ENCODE measurements at places on chromosomes 5 and 9. TPM values are rescaled to one million over a fixed set of nuclear protein-coding genes. Genes with fewer than 3 reads are reported as not detected.

DNA sequence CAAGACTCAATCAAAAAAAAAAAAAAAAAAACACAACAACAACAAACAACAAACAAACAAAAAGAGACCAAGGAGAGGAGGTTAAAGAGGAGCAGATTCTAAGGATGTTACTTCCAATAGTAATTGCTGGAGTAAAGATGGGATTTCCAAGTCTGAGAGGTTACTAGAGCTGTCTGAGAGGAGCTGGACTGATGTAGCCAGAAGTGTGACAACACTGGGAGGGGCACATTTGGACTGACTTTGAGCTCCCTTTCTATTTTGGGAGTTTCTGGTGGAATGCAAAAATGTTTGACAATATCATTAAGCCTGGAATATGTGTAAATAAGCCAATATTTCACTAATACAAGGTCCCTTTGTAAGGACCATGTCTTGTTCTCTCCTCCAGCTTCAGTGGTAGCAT is 25.3 kb upstream of the PANK3 start:
- H3K4me1 ChIP-seq: no peaks in the 10 kb centered on the region
- H3K27ac ChIP-seq: no peak overlapping the region
- no peak for DNase-seq
- H3K36me3 ChIP-seq: no peaks in the 10 kb centered on the region
- H3K4me3 ChIP-seq: no peak overlapping the region

DNA sequence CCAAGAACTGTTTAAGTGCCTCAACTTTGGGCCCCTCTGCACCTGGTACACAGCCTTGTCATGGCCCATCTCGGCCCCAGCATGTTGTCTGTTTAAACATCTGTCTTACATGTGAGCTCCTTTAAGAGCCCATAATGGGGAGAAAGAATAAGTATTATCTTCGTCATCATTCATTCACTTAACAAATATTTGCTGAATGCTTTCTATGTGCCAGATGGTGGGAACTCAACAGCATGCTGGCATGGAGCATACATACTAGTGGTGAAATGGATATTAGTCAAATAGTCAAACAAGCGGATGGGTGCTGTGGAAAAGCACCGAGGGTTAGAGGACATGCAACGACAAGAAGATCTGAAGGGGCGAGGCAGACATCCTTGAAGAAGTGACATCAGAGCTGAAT is 54.5 kb downstream of the GABBR2 start:
- H3K36me3 ChIP-seq: no peaks in the 10 kb centered on the region
- no peak for DNase-seq
- peaks cover 12% of the 10 kb centered on the region for H3K27me3 ChIP-seq
- H3K27ac ChIP-seq: no peak overlapping the region

- no peaks in the 10 kb centered on the region for H3K27me3 ChIP-seq
- H3K27ac ChIP-seq: peak overlapping the region; percentile 98
- DNase-seq: no peak
- H3K4me3 ChIP-seq: peak overlapping the region; percentile 98
- peaks cover 16% of the 10 kb centered on the region for H3K36me3 ChIP-seq
Observed at GRCh38 chr5:96663608-96664007, 1.4 kb downstream of the CAST start.

DNA sequence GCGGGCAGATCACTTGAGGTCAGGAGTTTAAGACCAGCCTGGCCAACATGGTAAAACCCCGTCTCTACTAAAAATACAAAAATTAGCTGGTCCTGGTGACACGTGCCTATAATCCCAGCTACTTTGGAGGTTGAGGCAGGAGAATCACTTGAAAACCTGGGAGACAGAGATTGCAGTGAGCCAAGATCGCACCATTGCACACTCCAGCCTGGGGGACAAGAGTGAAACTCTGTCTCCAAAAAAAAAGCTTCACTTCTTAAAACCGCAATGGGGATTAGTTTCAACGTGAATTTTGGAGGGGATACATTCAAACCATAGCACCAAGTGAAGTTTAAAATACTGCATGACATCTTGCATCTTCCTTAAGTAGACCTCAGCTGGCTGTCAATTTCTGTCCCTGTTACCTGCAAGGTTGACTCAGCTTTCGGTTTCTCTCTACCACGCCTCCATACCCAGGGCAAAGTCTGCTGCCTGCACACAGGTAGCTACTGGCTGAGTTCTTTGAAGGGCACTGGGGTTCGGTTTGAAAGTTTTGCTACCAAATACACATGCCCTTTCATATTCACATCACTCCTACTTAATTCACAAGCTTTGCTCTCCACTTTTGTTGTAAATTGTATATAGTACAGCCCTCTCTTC is 69.3 kb downstream of the KIAA1958 start:
- no peaks in the 10 kb centered on the region for H3K4me1 ChIP-seq
- DNase-seq: no peak
- H3K27me3 ChIP-seq: no peaks in the 10 kb centered on the region
- H3K4me3 ChIP-seq: no peak overlapping the region

- H3K27me3 ChIP-seq: peaks cover 5% of the 10 kb centered on the region
- no peak for DNase-seq
- no peaks in the 10 kb centered on the region for H3K4me1 ChIP-seq
Observed at GRCh38 chr9:117886616-117887015, 182.4 kb downstream of the TLR4 start.

GRCh38 chr5:135221187-135221473 is 177.9 kb downstream of the MACROH2A1 start:
- no peak for DNase-seq
- H3K27ac ChIP-seq: no peak overlapping the region
- H3K27me3 ChIP-seq: peaks cover 21% of the 10 kb centered on the region
- no peaks in the 10 kb centered on the region for H3K4me1 ChIP-seq

- no peaks in the 10 kb centered on the region for H3K4me1 ChIP-seq
- no peak for DNase-seq
- no peak overlapping the region for H3K4me3 ChIP-seq
- H3K27ac ChIP-seq: no peak overlapping the region
- H3K36me3 ChIP-seq: no peaks in the 10 kb centered on the region
- no peaks in the 10 kb centered on the region for H3K27me3 ChIP-seq
Observed at GRCh38 chr9:16337322-16338029, 533.0 kb downstream of the BNC2 start.

DNA sequence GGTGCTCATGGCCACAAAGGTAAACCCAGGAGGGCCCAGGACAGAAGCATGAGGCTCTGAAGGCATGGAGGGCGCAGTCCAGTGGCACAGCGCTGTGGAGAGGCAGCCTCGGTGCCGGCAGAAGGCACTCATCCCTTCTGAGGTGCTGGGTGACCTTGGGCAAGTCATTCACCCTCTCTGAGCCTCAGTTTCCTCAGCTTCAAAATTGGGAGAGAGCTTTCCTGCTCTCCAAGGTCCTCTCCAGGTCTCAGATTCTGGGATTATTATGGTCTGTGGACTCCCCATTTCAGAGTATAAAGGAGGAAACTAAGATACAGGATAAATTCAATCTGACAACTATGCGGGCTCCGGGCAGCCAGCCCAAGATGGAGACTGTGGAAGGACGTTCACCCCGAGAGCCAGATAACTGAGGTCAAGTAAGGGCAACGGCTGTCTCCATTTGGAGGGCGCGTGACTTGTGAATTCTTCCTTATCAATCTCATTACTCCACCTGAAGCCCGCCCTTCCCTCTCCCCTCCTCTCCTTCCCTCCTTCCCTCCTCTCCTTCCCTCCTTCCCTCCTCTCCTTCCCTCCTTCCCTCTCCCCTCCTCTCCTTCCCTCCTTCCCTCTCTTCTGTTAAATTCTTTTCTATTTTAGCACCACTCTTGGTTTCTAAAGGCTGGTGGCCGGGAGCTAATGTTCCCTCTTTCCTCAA is 58.1 kb downstream of the LRSAM1 start:
- H3K4me1 ChIP-seq: no peaks in the 10 kb centered on the region
- no peak for DNase-seq
- no peak overlapping the region for H3K27ac ChIP-seq
- no peaks in the 10 kb centered on the region for H3K27me3 ChIP-seq
- H3K36me3 ChIP-seq: no peaks in the 10 kb centered on the region

GRCh38 chr5:157546456-157547100 is 29.0 kb downstream of the ADAM19 start:
- DNase-seq: no peak
- peak overlapping the region; percentile 83 for H3K27ac ChIP-seq
- peaks cover 99% of the 10 kb centered on the region for H3K4me1 ChIP-seq
- no peaks in the 10 kb centered on the region for H3K27me3 ChIP-seq
- peaks cover 72% of the 10 kb centered on the region for H3K36me3 ChIP-seq
- peak overlapping the region; percentile 11 for H3K4me3 ChIP-seq

DNA sequence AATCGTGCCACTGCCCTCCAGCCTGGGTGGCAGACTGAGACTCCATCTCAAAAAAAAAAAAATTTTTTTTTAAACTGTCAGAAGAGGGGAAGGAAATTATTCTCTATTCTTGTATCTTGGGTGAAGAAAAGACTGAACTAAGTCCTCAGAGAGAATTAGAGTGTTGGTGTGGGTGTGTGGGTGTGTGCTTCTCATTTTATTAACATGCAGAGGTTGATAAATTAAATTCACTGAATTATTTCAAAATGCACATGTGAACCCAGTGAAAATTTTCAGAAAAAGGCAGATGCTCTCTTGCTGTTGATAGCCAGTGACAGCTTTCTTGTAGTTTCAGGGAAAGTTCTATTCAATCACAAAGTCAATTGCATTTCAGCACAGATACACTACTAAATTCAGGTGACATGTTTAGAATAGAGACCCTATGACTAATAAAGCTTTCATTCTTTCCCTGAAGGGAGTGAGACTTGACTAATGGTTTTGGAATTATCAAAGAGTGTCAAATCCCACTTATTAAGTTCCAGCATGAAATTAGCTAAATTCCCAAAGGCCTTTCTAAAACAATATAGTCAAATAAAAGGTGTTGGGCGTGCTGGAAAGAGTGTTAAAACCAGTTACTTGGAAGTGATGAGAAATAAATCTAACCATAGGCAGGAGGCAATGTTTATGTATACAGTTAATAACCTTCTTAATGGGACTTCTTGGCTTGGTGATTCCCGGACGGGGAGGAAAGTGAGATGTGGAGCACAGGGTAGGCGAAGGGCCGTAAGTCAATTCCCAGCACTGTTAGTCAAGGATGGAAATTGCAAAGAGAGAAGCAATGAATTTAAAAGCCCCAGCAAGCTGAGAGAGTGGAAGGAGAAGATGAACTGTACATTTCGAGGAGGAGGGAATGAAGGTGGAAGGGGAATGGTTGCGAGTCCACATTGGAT is 103.2 kb upstream of the SPATA31D4 start:
- H3K27ac ChIP-seq: no peak overlapping the region
- no peak overlapping the region for H3K4me3 ChIP-seq
- DNase-seq: no peak
- H3K36me3 ChIP-seq: no peaks in the 10 kb centered on the region
- H3K4me1 ChIP-seq: peaks cover 23% of the 10 kb centered on the region

DNA sequence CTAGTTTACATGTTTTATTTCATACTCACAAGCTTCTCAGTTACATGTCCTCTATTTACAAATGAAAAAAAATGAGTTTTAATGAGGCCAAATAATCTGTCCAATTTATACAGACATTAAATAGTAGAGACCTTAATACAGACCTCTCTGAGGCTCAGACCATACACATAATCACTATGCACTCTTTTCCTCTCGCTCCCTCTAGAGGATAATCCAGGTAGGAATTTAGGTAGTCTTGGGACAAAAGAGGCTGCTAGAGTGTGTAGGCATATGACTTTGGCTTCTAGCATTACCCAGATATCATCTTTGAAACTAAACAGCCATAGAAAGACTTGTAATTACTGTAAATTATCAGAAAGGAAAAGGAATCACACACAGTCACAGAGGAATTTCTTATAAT is 444.7 kb downstream of the HINT1 start:
- no peaks in the 10 kb centered on the region for H3K4me1 ChIP-seq
- no peak overlapping the region for H3K27ac ChIP-seq
- H3K27me3 ChIP-seq: peaks cover 3% of the 10 kb centered on the region
- no peak overlapping the region for H3K4me3 ChIP-seq
- no peaks in the 10 kb centered on the region for H3K36me3 ChIP-seq

Gene PCDHGA9
- total RNA-seq: 1.1 TPM

Gene C8G
- total RNA-seq: 0.69 TPM

Gene WNK2
- total RNA-seq: 0.24 TPM

Gene TMEM252
- not detected for total RNA-seq

Gene PRUNE2
- not detected for total RNA-seq

Gene REXO4
- total RNA-seq: 31.6 TPM

Gene UNC5A
- total RNA-seq: not detected

Gene BTNL3
- not detected for total RNA-seq

Gene NR2F1-AS1
- 0.15 TPM for total RNA-seq

Gene TAF1L
- not detected for total RNA-seq

Gene FAM153A
- 0.05 TPM for total RNA-seq

Gene CAVIN4
- not detected for total RNA-seq

All from activated B cell treated with CpG ODN at 0.5 μM for 24 hours (primary cell).